NCI-H446 (cell line): ENCODE measurements at places on chromosomes 1 and 21.

DNA sequence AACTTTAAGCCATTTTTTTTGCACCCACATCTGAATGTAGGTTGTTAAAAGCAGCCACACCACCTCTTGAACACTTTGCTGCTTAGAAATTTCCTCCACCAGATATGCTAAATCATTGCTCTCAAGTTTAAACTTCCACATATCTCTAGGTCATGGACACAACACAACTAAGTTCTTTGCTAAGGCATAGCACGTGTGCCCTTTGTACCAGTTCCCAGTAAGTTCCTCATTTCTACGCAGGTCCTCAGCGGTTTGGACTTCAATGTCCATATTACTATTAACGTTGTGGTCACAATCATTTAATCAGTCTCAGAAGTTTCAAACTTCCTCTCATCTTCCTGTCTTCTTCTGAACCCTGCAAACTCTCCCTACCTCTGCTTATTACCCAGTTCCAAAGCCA is 661.6 kb upstream of the PKN2 start:
- DNase-seq, result no peak

GRCh38 chr1:186272486-186272885 is 102.6 kb downstream of the TPR start:
- no peak for DNase-seq

GRCh38 chr1:159201642-159202041 is 3.0 kb upstream of the ACKR1 start:
- DNase-seq, result no peak

DNA sequence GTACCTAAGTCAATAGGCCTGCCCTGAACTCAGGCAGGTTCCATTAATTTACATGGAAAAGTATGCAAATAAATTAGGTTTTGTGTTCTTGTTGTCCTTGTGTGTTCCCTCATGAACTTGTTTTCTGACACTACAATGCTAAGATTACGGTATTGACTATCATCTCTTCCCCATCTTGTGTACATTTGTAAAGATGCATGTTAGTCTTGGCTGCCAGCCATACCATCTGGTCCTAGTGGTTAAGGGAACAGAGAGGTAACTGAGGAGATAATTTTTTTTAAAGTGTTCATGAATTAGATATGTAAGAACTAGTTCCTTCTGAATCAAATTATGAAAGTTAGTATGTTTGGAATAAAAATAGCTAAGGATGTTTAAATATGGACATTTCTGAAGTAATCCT is 167.6 kb upstream of the ADAMTS5 start:
- peak; percentile 71 for DNase-seq

DNA sequence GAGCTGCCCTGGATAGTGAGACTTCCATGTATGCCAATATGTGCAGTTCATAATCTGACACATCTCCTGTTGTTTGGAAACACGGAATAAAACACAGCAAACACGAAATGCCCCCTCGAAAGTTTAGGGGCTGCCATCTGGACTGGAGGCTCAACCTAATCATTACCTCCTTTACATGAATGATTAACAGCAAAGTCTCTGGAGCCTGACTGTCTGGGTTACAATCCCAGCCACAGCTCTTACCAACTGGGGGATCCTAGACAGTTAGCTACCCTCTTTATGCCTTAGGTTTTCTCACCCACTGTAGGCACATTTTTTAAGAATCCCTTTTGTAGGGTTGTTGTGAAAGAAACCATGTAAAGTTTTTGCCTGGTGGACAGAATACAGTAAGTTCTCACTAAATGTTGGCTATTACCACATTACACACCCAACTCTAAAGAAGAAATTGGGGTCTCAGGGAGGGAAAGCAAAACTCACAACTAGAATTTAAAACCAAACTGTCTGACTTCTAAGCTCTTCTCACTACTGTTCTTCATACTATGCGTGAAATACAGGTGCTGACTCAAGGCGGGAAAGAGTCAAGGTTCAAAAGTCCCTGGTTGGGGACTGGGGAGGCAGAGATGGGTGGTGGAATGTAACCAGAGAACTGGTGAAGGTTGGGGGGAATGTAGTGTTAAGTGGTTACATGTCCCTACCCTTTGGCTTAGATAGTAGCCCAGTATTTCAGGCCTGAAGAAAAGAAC is 24.2 kb downstream of the CYP4A22 start:
- no peak for DNase-seq

- no peak for DNase-seq
Measured at GRCh38 chr1:114310695-114311271, 157.1 kb upstream of the SYT6 start.

DNA sequence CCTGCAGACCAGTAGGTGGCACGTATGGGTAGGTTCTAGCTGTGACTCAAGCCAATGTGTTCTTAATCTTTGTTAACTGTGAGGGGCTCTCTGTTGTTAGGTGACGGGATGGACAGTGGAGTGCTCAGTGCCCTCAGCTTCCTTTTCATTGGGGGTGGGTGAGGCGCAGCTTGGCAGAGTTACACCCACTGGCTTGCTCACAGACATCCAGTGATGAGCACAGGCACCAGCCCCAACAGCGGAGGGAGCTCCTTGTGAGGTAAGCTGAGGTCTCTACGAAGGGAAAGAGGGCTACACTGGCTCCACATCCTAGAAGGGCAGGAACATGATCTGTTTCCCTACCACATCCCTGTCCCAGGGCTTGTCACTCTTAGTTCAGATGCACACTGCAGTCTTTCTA is 871.3 kb downstream of the LRRIQ3 start:
- DNase-seq, result no peak

DNA sequence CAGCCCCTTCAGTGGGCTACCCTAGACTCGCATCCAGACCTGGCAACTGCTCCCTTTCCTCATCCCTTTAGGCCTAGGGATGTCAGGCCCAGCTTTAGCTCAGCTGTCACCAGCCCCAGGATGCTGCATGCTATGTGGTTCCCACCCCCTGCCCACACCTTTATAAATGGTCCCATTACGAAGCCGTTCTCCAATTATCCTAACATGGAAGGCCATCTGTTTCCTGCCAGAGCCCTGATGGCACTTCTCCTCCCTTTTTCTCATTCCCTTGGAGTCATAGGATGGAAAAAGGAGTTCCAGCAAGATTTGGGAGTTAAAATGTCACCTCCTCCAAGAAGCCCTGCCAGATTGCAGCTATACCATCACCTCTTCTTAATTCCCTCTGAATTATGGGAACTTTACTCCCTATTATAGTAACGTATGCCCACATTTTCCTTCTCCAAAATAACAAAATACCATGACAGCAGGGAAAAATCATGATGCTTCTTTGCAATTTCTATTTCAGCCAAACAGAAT is 205.0 kb upstream of the GRIK3 start:
- no peak for DNase-seq

GRCh38 chr1:100253552-100253951 is 3.9 kb upstream of the DBT start:
- no peak for DNase-seq

DNA sequence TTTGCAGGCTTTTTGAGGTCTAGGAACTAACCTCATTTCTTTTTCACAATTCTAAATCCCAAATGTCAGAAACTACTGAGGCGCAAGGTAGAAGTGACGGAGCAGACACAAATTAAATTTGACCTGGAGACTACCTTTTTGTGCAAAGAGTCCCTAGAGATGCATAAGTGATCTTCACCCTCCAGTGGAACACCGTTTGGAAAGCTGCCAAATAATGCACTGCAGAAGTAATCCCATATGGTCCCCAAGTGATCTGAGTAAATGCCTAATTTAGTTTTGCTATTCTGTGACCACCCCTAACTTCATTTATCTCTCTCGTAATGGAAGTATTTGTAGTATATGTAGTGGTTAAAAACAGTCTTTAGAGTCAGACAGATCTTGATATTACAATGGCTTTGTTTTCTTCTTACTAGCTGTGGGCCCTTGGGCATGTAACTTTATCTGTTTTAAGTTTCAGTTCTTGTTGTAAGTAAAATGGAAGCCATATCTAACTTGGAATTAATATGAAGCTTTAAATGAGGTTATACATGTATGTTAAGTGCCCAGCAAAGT is 70.4 kb upstream of the IPO9 start:
- DNase-seq, result peak; percentile 76

DNA sequence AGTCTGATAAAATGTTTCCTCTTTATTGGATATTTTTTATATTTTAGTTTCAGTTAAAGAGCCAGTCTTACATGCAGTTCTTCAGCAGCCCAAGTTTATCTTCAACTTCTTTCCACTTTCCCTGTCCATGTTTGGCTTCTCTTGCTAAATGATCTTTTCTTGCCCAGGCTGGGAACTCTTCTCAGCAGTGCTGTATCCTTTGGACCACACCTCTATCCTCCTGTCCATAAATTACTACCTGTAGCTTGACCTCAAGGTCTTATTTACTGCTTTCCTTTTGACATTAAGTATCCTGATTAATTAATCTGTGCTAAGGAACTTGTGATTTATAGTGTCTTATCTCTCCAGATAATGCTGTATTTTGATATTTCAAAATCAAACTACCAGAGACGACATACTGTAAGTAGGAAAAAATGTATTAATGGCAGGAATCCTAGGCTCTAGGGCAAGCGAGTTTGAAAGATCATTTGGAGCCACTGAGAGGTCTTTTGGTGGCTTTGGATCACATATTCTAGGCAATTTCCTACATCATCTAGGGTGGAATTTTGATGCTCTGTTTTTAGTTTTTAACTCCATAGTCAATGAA is 20.5 kb upstream of the PDC start:
- no peak for DNase-seq

DNA sequence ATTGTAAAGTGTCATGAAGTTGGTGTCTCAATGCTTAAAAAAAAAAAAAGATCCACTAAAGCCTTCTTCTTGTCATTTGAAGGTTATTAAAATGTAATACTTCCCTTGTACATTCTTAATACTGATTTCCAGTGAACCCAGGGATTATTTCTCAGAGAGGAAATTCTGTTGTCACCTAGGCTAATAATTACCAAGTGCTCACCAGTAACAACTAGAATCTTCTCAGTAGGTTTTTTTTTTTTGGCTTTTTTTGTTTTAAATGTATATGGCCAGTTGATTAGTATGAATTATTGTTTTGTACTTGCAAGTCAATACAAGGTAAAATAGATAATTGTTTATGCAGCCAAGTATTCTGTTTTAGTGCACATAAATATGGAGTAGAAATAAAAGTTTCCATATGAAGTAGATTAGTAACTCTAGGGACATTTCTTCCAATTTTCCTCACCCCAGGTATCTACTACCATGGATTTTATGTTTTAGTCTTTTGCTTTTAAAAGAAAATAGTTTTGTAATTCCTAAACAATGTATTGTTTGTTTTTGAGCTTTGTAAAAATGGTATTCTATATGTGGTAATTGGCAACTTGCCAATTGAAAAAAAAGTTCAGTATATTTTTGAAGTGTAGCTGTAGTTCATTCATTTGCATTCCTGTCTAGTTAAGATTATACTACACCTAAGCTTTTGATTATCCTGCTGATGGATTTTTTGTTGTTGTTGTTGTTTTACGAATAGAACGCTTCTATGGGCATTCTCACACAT is 21.9 kb downstream of the LAMC1 start:
- no peak for DNase-seq

DNA sequence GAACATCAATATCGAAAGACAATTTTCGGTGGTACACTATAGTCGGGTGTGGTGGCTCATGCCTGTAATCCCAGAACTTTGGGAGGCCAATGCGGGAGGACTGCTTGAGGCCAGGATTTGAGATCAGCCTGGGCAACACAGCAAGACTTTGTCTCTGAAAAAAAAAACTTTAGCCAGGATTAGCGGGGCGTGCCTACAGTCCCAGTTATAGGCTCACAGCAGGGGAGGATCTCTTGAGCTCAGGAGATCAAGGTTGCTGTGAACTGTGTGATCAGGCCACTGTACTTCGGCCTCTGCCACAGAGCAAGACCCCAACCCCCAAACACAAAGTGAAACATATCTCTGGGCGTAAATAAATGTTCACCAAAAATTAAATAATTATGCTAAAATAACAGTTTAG is 1.6 kb downstream of the TADA1 start:
- DNase-seq, result no peak

DNA sequence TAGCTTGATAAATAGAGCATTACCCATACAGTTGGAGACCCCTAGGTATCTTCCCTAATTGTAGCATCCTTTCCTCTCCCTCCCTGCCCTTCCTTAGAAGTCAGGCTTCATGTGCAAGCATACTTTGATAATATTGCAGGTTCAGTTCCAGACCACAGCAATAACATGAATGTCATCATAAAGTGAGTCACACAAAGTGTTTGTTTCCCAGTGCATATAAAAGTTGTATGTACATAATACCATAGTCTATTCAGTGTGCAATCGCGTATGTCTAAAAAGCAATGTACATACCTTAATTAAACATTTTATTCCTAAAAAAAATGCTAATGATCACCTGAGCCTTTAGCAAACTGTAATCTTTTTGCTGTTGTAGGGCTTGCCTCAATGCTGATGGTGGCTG is 33.4 kb upstream of the KAZN start:
- DNase-seq, result no peak

GRCh38 chr1:188325211-188325610 is 1496.5 kb downstream of the PLA2G4A start:
- no peak for DNase-seq

DNA sequence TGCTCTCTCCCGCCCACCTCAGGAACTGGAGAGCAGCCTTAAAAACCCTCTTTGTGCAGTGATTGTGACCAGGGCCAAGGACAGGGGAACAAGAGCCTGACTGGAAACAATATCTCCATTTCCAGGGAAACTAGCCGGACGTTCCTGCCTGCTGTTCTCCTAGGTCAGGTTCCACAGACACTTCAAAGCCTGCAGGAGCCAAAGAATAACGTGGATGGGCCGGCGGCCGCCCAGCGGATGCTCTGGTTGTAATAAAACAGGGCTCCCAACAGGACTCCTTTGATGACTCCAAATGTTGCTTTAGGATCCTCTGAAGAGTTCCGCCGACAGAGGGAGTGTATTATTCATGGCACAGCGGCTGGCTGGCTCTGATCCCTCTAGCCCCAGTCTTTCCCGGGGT is 162.2 kb downstream of the PLXNA2 start:
- DNase-seq, result no peak

GRCh38 chr1:11531314-11531870 is 52.4 kb downstream of the DISP3 start:
- DNase-seq, result no peak

GRCh38 chr1:11042995-11043874 is 3.8 kb downstream of the MASP2 start:
- DNase-seq, result no peak

DNA sequence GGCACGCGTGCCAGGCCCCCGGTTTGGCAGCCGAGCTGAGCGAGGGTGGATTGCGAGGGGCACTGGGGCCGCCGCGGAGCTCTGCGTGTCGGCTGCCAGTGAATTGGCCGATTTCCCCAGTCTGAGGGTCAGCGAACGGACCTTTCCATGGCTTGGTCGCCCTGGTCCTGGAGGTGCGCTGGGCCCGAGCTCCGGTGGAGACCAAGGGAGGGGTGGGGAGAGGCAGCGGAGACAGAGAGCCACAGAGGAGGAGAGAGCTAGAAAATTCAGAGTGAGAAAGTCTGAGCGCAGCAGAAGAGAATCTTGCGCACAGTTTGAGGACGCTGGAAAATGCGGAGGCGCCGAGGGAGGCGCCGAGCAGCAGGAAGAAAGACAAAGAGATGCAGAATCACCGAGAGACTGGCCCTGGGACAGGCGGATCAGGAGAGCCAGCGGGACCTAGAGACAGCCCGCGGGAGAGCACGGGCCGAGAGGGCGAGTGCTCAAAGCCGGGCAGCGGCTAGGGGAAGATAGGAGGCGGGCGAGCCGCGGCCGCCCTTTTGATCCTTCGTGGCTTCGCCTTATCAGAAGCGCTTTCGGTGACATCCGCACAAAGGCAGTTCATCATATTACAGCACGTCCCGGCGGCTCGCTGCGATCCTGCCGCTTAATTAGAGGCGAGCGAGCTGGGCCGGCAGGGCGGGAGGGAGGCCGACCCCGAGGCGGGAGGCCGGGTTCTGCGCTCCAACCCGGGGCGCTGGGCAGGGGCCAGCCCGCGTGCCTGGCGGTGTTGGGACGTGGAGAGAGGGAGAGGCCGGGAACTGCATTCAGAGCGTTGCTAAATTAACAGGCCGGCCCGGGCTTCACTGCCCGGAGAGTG is 12.7 kb downstream of the PAX7 start:
- no peak for DNase-seq
